Cardiac fibroblast (primary cell): ENCODE measurements at places on chromosomes 1 and 21.

- DNase-seq = peak; percentile 20
Measured at GRCh38 chr1:58722967-58723366, 23.1 kb upstream of the MYSM1 start.

GRCh38 chr1:19799230-19800075 is at the start of gene TMCO4:
TMCO4 (minus strand) TSS chr1:19799916; CDS start chr1:19780758, 19,158 bp downstream.
- DNase-seq = peak; percentile 61

DNA sequence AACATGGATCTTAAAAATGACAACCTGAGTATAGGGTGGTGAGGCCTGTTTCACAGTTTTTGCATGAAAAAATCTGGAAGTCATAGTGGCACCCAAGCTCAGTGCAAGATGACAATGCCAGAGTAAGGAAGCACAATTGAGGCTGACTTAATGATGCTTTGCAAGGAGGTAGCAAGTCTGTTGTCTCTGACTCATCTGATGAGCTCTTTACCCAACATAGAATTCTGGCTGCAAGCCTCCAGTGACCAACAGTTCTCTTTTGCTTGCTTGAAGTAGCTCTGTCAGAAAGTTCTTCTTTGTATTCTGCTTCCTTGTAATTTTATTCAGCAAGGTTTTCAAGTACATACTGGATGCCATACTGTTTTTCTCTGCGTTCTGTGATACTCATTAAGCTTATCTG is 117.1 kb downstream of the FOXD2 start:
- no peak for DNase-seq

- no peak for DNase-seq
Measured at GRCh38 chr1:180849031-180849775, 63.5 kb upstream of the KIAA1614 start.

DNA sequence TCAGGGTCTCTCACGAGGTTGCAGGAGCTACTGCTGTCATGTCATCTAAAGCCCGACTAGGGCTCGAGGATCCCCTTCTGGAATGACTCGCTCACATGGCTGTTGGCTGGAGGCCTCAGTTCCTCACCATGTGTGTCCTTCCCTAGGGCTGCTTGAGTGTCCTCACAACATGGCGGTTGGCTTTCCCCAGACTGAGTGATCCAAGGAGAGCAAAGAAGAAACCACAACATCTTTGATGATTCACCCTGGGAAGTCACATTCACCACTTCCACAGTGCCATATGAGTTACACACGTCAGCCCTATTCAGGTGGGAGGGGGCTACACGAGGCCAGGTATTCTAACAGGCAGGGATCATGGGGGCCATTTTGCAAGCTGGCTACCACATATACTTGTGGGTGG is 64.9 kb downstream of the FHAD1 start:
- peak; percentile 33 for DNase-seq

- DNase-seq = no peak
Measured at GRCh38 chr1:25011275-25011674, 81.2 kb upstream of the RUNX3 start.

GRCh38 chr1:234728740-234729139 is 118.8 kb upstream of the IRF2BP2 start:
- no peak for DNase-seq

GRCh38 chr1:203858055-203858454 is 3.3 kb upstream of the SNRPE start:
- peak; percentile 56 for DNase-seq

GRCh38 chr1:152035539-152036266 is 1.1 kb downstream of the S100A11 start:
- peak; percentile 47 for DNase-seq

DNA sequence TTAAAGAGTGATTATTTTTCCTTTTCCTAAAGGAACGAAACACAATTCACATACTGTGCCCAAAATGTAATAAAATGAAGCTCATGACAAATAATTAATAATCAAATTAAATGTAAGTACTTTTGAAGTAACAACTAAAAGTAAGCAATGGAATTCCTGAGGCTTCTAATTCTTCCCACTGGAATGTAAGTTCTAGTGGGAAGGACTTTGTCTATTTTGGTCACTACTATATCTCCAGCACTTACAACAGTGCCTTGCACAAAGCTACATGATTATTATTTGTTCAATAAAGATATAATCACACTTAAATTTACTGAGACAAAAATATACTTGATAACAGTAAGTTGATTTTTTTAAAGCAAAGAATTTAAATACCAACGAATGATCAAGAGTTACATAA is 128.8 kb downstream of the COQ8A start:
- DNase-seq = no peak

DNA sequence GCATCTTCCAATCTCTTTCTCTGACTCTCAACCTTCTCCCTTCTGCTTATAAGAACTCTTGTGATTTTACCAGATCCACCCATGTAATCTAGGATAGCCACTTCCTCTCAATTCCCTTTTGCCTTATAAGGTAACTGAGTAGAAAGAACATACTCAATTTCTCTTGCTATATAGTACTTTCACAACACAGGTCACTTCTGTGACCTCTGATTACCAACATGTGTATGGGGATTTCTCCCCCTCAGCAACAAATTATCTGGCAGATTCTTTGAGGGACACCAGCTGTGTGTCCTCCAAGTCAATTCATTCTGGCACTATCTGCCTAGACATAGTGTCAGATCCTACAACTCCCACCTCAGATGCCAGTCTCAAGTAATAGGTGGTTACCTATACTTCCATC is 62.5 kb downstream of the IL23R start:
- DNase-seq = no peak

DNA sequence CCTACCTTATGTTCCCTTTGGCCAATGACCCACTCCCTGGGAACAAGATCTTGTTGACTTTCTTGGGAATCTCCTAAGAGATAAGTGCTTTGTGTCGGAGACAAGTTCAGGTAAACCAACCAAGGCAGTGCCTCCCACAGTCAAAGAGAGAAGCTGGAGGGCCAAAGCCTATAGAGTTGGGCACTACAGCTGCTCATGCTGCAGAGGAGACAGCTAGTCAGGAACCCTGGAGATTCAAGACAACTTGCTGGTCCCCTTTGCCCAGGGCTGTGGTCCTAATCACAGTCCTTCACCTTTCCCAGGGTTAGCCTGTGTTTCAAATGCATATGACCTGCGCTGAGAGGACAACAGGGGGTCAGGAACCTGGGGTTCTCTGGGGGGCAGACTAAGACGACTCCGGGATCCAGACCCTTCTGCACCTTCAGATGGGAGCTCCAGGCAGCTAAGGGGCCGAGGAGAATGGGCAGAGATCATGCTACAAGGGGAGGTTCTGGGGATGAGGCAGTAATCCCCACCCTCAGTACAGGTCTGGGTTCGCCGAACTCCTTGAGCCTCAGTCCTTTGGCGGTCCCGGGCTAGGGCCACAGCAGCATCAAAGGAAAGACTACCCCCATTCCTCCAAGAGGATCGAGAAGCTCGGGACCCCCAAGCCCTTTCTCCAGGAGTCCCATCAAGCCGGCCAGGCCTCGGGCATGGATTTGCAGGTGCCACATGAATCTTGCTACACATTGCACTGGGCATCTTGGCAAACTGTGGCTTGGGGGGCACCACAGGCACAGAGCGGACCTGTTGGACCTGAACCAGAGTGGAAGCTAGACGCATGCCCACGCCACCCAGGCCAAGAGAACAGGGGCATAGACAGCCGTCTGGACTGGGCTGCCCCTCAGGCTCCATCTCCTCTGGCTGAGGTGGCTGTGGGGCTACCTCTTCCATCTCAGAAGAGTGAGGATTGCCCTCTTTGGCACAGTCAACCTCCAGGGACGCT is 2.0 kb upstream of the USF1 start:
- DNase-seq = no peak

GRCh38 chr1:94994805-94995204 is 67.9 kb upstream of the CNN3 start:
- no peak for DNase-seq

GRCh38 chr1:171329251-171329650 is 15.3 kb downstream of the FMO4 start:
- no peak for DNase-seq

DNA sequence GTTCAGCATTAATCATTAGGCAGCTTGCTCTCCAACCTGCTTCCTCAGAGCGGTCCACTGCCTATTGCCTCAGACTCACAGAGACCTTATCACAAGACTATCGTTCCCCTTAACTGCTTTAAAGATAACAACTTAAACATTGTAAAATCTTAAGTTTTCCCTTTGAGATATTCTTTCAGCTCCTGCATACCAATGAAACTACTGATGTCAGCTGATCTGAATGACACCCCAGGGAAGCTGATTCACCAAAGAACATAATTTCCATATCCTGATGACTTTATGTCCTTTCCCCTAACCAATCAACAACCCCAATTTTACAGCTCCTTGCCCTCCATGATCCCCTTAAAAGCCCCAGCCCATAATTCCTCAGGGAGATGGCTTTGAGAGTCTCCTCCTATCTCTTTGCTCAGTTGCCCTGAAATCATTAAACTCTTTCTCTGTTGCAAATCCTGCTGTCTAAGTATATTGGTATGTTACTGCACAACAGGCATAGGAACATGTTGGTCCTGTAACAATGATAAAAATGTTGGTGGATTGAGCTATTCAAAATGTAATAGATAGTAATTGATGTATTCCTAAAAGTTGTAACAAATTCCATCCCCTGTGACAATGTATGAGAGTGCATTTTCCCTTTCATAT is 621.4 kb upstream of the RGS18 start:
- DNase-seq = no peak

DNA sequence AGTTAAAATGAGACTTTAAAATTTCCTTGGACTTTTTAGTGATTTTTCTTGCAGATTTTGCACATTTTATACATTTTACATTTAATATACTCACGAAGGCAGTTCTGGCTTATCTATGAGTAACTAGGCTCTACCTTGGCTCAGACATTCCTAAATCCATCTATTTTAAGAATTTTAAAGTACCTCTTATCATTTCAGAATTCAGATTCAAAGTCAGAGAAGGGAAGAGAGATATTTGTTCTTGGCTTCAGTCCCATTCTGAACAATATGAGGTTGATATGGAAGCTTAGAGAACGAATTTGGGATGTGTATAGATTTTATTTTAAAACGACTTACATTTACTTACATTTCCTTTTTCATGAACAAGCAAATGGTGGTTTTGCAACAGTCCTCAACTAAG is 230.2 kb downstream of the LMO4 start:
- DNase-seq = peak; percentile 2

- DNase-seq = peak; percentile 47
Measured at GRCh38 chr1:164765992-164766720, 207.2 kb downstream of the PBX1 start.

DNA sequence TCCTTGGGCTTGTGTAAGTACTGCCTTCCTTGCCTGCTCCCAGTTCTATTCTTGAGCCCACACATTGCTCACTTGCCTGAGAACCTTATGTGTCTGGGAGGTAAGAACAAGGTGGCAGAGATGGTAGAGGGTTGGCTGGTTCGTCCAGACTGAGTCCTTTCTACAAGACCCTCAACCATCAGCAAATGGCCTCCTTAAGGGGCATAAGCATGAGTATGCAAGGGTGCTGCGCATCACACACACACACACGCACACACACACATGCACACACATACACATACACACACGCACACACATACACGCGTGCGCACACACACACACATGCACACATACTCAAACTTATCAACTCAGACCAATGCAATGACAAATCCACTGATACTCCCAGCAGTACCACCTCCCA is 56.9 kb downstream of the RHBG start:
- no peak for DNase-seq

- no peak for DNase-seq
Measured at GRCh38 chr1:26583646-26584485, 54.3 kb downstream of the RPS6KA1 start.

GRCh38 chr1:61052395-61053225 is 29.8 kb upstream of the NFIA start:
- DNase-seq = no peak

DNA sequence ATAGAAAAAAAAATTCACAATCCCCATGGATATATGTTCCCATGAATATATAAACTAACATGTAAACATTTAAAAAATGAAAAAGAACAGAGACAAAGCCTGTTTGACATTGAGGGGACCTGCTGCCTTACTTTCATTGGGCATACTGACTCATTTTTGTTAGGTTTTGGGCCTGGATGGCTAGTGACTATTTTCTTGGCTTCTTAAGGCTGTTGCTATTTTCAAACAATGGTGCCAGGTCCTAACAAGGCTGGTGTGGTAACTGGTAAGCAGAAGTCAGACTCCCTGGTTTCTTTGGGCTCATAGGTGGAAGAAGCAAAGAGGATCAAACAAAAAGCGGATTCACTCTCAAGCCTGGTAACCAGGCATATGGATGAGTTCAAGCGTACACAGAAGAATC is 51.0 kb downstream of the LAMC2 start:
- DNase-seq = no peak

GRCh38 chr1:217027403-217028080 is 304.3 kb upstream of the ESRRG start:
- DNase-seq = no peak

DNA sequence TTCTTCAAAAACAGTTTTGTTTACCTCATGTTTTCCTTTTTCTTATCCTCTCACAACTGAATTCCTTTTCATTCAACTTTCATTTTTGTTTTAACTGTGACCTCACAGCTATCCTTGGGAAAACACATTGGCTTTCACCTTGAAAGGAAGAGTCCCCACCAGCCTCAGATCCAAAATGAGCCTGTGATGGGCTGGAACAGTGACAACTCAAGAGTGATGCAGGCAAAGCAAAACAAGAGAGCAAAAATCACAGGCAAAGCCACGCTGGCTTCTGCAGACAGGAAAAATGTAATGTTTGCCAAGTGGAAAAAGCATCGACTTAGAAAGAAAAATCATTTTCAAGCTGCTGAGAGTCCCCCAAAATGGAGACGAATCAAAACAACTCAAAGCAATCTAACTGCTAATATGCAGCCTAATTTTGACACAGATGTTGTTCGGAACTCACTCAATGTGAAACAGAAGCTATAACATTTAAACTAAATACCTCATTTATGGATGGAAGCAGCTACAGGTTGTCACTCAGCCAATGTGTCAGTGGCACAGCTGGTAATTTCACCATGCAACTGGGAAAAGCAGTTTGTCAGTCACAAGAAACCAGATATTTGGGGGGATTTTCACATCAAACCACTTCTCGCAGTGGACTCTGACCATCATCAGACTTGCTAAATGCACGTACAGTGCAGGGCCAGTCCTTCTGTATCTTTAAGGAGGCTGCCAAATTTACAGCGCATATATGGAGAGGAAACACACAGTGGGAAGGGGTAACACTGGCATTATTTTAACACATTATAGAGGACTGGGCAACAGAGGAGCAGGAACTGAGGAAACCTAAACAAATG is 50.7 kb downstream of the ALG14 start:
- DNase-seq = peak; percentile 46

DNA sequence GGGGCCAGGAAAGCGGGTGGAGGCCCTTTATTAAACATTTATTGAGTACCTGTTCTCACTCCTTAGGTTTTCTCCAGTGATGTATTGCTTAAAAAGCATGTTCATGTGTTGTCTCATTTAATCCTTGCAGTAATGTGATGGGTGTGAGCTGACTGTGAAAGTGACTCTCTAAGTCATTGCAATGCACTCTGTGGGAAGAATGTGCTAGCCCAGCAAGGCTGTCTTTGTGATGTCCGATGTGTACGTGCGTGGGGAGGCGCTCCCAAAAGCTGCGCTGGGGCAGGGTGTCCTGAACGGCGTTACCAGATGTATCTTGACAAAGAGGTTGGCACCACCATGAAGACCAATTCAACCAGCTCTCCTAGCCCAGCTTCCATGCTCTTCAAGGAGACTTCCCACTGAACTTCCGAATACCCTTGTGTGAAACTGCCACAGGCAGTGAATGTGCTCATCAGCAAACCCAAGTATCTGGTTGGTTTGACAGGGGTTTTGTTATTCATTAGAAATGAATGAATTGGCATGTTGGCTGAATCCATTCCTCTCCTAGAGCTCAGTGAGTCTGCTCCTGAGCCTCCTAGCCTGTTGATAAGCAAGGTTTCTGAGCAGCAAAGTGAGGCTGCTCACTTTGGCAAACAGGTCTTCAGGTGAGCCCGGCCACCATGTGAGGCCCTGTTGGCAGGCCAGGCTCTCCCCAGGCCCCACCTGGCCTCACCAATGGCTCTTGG is 28.0 kb downstream of the NUAK2 start:
- no peak for DNase-seq
